ENCODE measurements at places on chromosomes 2 and 18.

GRCh38 chr2:88483200-88483599 lies 30.7 kb upstream of the FOXI3 start:
- DNase-seq, result no peak

DNA sequence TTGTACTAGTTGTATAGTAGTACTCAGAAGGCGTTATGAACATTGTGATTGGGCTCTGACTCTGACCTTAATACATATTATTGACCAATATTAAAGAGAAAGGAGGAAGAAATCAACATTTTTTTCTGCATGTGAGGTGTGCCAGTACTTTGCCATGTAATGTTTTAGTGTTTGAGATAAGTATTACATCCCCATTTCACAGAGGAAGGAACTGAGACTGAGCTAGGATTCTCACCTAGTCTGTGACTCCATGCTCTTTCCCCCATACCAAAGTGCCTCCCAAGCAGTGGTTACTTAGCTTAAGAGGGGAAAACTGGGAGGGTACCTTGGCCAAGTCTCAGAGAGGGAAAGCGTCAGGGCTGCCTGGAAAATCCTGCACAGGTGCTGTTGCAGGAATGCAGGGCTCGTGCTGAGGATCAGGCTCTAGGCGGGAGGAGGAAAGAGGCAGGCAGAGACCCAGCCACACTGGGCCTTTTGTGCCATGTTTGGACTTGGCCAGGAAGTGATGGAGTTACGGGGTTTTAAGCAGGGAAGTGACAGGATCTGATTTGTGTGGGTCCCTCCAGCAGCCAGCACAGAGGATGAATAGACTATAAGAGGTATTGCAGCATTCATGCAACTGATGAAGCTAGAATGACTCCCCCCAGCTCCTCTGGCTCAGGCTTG lies 1.7 kb downstream of the PNKD start:
- DNase-seq, result no peak

DNA sequence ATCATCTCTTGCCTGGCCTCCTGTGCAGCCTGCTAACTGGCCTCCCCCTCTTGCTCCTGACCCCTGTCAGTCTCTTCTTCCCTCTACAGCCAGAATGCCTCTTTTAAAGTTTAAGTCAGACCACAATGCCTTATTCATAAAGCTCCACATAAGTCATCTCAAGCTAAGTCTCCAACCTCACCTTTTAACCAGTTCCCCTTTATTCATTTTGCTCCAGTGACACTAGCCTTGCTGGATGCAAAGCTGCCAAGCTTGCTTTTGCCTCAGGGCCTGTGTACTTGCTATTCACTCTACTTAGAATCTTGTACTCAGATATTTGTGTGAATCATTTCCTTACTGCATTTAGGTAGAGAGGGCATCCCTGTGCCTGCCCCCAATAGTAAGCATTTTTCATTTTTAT lies 180.9 kb downstream of the PDE1A start:
- DNase-seq, result no peak

DNA sequence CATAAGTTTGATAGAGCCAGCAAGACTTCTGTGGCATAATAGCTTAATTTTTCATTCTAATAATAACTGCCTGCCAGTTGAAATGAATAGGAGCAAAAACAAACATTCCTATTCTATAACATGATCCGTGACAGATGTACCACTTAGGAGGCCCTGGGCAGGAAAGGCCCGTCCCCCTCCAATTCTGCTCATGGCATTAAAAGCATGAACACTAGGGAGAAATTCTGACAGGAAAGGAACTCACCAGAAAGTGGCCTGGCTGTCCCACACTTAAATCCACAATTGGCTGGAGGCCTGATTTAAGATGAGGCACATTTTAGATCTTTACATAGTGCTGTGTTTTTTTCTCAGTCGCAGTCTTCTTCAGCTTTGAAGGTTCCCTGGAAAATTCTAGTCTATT lies 261.9 kb upstream of the ETAA1 start:
- DNase-seq, result no peak

All from tibial nerve (tissue), 4 donors.